ENCODE measurements at places on chromosomes 6 and 20.

GRCh38 chr6:51398064-51398705 is 579.5 kb downstream of the TFAP2B start:
- no peaks in the 10 kb centered on the region for H3K36me3 ChIP-seq
- no peaks in the 10 kb centered on the region for H3K27me3 ChIP-seq
- no peak overlapping the region for H3K4me3 ChIP-seq

DNA sequence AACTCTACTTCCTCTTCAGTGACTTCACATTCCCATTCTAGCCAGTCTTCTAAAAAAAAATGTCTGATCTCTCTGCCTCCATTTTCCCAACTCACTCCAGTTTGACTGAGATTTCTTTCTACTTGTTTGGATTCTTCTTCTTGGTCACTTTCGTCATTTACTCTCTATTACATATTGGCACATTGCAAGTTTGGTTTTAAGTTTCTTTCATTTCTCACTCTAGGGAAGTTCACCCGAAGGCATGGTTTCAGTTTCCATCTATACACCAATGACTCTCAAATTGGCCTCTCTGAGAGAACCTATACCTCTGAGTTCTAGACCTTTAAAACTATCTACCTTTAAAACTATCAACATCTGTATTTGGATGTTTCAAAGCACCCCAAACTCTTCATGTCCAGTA is 51.3 kb downstream of the CD109 start:
- H3K36me3 ChIP-seq = no peaks in the 10 kb centered on the region
- no peak overlapping the region for H3K27ac ChIP-seq
- DNase-seq = no peak
- H3K4me1 ChIP-seq = no peaks in the 10 kb centered on the region

DNA sequence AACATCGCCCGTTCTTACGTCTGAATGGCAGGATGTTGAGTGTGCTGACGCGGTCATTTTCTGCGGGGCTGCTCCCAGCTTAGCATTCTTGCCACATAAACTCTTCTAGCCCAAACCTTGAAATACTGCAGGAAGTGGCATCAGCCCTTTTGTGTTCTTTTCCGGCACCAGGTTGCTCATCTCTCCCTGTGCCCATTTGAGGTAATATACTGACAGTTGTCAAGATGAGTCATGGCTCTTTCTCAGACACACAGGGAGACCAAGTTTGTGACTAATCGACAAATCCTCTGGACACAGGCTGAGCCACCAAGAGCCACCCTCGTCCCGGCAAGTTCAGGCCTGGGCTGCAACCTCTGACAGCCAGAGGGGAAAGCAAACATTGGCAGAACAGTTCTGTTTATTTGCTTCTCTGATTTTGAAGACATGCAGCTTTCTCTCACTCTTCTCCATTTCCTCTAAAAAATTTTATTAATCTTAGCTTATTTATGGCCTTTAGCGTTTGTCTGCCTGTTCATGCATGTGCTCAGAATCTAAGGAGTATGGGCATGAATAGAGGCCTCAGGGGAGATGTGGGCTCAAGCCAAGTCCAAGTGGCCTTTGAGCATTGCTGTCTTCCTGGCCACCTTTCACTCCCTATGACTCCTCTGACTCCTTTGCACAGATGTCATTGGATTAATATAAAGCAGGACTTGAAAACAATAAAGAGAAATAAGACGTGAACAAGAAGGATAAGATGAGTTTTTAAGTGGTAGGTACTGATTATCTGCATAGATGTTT is 328.2 kb upstream of the JAG1 start:
- H3K36me3 ChIP-seq = no peaks in the 10 kb centered on the region
- H3K27ac ChIP-seq = no peak overlapping the region
- no peaks in the 10 kb centered on the region for H3K4me1 ChIP-seq
- no peak overlapping the region for H3K4me3 ChIP-seq
- H3K27me3 ChIP-seq = no peaks in the 10 kb centered on the region
- no peak for DNase-seq

- DNase-seq = no peak
- no peaks in the 10 kb centered on the region for H3K27me3 ChIP-seq
- no peaks in the 10 kb centered on the region for H3K36me3 ChIP-seq
- no peak overlapping the region for H3K4me3 ChIP-seq
Measured at GRCh38 chr6:40855168-40855880, 183.7 kb downstream of the UNC5CL start.

DNA sequence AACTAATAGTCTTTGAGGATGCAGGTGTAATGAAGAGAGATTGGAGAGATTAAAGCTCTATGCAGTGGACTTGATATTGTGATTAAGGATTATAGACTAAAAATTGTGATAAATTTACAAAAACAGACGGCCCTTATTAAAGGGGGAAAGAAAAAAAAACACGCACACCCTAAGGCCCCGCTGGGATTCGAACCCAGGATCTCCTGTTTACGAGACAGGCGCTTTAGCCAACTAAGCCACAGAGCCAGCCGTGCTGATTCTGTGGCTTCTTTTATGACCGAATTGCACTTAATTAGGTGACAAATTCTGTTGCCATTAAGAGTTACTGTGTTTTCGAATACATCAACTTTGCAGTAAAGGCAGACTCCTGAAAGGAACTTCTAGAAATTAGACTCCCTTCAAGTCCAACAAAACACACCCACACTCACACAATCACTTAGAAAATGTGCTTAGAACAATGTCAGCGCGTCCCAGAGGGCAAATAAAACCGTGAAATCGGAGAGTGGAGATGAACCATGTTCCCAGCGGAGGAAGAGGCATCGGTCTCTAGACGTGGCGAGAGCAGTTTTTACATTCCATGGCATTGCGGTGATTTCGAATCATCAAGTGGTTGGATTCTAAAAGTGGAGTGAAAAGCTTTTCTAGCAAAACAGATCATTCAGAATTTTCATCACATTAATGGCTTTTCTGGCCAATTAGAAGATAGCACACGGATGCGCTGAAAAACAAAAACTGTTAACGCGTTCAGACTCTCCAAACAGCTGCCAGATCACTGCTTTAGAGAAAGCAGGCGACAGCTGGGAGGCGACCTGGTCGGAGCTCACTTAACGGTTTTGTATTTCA is 122.6 kb downstream of the GPX5 start:
- H3K27me3 ChIP-seq = peaks cover 25% of the 10 kb centered on the region
- no peak overlapping the region for H3K4me3 ChIP-seq
- no peak for DNase-seq
- H3K27ac ChIP-seq = no peak overlapping the region

- no peaks in the 10 kb centered on the region for H3K27me3 ChIP-seq
- H3K4me3 ChIP-seq = no peak overlapping the region
- no peaks in the 10 kb centered on the region for H3K4me1 ChIP-seq
- H3K36me3 ChIP-seq = no peaks in the 10 kb centered on the region
- DNase-seq = no peak
Measured at GRCh38 chr20:60192326-60192725, 234.1 kb downstream of the CDH26 start.

DNA sequence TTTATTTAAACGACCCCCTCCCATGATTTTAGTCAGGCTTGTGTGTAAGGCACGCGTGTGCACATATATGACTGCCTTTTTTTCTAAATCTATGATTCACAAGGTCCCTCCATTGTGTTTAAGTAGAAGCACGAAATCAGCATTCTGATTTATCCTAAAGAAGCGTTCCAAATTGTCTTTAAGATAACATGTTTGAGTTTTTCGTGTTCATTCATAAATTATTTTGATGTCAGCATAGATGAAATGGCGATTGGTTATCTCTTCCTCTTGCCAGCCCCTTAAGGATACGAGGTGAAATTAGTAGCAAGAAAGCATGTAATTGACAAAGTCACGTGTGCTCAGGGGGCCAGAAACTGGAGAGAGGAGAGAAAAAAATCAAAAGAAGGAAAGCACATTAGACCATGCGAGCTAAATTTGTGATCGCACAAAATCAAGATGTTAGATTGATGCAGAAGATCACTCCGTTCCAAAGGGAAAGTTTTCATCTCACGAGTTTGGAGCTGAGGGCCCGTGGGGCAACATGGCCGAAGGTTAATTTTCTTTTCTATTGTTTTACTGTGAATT is at the start of gene LIN28B:
LIN28B (plus strand) TSS at position 377 of the 564 bp plus-strand sequence; CDS start at position 521, 144 bp downstream.
- no peak within 1 kb of the TSS for H3K4me3 ChIP-seq
- H3K27ac ChIP-seq = no peak within 1 kb of the TSS
- no peaks in the 10 kb centered on the region for H3K4me1 ChIP-seq
- DNase-seq = no peak
- H3K27me3 ChIP-seq = peaks cover 71% of the 10 kb centered on the region
- no peaks in the 10 kb centered on the region for H3K36me3 ChIP-seq

GRCh38 chr20:51540580-51540979 is 1.9 kb downstream of the NFATC2 start:
- H3K4me1 ChIP-seq = peaks cover 59% of the 10 kb centered on the region
- no peaks in the 10 kb centered on the region for H3K27me3 ChIP-seq
- peak overlapping the region; percentile 91 for H3K27ac ChIP-seq
- peak overlapping the region; percentile 93 for H3K4me3 ChIP-seq
- peak; percentile 56 for DNase-seq

DNA sequence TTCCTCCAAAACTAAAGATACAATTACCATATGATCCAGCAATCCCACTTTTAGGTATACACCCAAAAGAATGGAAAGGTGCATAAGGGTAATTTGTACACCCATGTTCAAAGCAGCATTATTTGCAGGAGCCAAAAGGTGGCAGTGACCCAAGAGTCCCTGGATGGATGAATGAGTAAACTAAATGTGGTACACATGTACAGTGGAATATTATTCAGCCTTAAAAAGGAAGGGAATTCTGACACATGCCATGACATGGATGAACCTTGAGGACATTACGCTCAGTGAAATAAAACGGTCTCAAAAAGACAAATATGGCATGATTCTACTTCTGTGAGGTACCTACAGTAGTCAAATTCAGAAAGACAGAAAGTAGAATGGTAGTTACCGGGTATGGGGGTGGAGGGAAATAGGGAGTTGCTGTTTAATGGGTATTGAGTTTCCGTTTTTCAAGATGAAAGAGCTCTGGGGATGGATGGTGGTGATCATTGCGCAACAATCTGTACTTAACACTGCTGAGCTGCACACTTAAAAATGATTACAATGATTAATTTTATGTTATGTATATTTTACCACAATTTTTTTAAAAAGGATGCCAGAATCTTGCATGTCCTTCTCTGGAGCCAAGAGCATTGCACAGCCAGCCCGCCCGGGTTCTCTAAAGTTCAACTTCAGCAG is 518.9 kb upstream of the JARID2 start:
- no peak overlapping the region for H3K4me3 ChIP-seq
- H3K27me3 ChIP-seq = no peaks in the 10 kb centered on the region

DNA sequence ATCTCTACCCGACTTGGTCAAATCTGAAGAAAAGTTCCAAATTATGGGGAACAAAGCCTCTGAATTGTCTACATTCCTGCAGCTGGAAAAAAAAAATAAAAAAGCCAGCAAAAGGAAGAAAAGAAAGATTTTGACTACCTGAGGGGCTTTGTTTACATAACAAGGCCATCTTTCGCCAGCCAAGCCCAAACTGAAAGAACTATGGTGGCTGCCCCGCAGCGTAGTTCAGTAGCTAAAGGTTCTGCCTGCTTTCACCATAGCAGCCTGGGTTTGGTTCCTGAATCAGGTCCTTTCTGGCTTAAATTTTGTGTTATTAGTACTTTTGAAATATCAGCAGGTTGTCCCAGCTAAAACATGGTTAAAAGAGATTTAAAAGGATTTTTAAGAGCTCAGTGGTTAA is 35.4 kb downstream of the ZNF133 start:
- H3K4me1 ChIP-seq = no peaks in the 10 kb centered on the region
- no peaks in the 10 kb centered on the region for H3K36me3 ChIP-seq
- H3K27me3 ChIP-seq = no peaks in the 10 kb centered on the region
- no peak overlapping the region for H3K27ac ChIP-seq
- H3K4me3 ChIP-seq = no peak overlapping the region

DNA sequence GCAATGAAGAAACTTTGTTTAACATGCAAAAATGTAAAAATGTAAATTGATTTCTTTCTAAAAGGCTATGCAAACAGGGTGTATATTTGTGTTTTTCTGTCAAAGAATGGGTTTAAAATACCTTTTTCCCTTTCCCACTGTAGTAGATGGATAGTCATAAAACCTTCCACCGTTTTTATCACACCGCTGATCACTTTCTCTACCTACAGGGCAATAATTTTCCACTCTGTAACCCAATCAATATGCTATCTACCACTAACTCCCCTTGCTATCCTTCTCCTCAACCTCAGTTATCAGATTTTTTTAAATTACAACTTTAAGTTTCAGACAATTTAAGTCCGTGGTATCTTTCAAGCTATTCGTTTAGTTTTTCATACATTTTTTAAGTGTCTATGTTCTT is 91.4 kb upstream of the ARID1B start:
- peak overlapping the region; percentile 95 for H3K4me3 ChIP-seq
- no peak overlapping the region for H3K27ac ChIP-seq
- H3K27me3 ChIP-seq = no peaks in the 10 kb centered on the region
- no peaks in the 10 kb centered on the region for H3K36me3 ChIP-seq
- no peak for DNase-seq
- peaks cover 12% of the 10 kb centered on the region for H3K4me1 ChIP-seq

DNA sequence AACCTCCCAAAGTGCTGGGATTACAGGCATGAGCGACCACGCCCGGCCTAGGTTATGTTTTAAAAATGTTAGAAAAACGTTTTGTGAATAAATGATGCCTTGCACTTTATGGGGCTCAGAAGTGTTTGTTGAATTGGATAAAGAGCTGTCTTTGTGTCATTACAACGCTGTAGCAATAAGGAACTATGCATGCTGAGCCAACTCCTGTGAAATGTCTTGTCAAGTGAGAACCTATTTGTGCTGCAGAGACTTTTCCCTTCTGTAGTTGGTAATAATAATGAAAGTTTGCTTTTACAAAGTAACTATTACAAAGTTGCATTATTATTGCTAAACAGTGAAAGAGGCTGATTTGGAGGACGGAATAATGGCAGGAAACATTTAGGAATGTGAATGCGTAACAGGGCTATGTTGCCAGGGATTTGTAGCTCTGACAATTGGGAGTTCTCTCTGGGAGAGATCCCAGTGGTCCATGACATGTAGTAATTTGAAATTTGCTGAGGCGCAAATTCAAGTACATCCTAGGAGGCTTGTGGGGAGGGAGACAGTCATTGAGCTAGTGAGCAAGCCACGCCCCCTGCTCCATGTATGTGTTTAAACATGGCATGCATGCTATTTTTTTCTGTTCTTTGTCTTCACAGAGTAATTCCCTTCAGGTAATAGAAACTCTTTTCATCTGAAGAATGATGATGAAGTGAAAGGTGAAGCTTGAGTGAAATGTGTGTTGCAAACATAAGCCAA is 16.8 kb upstream of the BICRAL start:
- no peak for DNase-seq
- no peaks in the 10 kb centered on the region for H3K36me3 ChIP-seq
- no peak overlapping the region for H3K4me3 ChIP-seq
- H3K27me3 ChIP-seq = no peaks in the 10 kb centered on the region
- no peak overlapping the region for H3K27ac ChIP-seq

DNA sequence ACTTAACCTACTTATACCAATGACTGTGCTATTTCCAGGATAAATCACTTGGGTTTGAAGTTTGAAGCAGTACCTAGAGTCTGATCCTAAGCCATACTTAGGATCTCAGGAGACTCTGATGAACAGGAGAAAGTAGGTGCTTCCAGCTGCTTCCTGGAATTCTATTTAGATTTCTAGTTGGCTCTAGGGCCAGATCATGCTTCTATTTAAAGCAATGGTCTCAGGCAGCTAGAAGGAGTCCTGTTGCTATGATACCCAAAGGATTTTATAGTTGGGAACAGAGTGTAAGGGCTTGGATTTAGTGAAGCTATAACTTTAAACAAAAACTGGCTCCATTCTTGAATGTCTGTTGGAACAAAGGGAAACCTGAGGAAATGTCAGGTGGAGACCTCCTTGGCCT is 52.4 kb upstream of the TINAG start:
- no peaks in the 10 kb centered on the region for H3K27me3 ChIP-seq
- no peaks in the 10 kb centered on the region for H3K4me1 ChIP-seq
- no peak overlapping the region for H3K4me3 ChIP-seq
- H3K36me3 ChIP-seq = no peaks in the 10 kb centered on the region
- H3K27ac ChIP-seq = no peak overlapping the region

Data from natural killer cell (primary cell).